ENCODE measurements at places on chromosomes 7 and 10.

DNA sequence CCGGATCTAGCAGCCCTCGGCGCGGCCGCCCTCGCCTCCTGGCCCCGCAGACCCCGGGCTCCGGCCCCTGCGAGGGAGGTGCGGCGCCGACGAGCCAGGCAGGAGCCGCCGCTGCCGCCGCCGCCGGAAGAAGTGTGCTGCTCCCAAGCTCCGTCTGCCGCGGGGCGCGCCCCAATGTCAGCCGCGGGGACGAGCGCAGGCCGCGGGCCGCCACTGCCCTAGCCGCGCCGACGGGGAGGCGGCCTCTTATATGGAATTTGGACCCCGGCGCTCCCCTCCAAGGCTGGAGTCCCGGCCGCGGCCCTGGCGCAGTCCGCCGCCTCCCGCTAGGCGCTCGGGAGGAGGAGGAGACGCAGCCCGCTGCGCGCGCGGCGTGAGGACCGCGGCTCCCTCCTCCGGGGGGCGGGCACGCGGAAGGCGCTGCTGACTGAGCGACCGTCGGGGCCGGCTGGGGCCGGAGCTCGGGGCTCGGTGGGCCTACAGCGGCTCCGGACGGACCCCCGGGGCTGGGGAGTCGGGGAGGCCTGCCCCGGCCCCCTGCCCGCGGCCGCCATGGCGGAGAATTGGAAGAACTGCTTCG lies at the start of gene TRIM8:
Gene TRIM8, plus strand, starts transcription at position 414 of the 580 bp plus-strand sequence. Its CDS starts 139 bp downstream, at position 553.
- DNase-seq, result peak; percentile 78

DNA sequence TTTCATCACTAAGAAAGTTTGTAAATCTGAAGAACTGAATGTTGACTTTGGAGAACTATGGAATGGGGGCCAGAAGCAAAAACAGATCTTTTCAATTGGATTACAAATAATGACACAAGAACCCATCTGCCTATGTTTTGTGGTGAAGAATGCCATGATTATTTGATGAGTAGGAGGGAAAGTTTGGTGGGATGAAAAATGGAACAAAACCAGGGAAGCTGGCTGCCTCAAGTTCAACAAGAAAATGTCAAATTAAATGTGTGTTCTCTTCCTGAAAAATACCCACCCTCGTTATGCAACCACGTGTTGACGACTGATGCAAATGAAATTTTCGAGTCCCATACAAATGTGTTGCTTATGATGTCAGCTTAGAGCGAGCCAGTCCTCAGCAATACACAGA lies 208.5 kb downstream of the GPR37 start:
- DNase-seq, result no peak

- no peak for DNase-seq
Measured at GRCh38 chr7:157139810-157140510, 1.2 kb downstream of the UBE3C start.

GRCh38 chr7:91503934-91504555 lies 239.8 kb downstream of the FZD1 start:
- no peak for DNase-seq

DNA sequence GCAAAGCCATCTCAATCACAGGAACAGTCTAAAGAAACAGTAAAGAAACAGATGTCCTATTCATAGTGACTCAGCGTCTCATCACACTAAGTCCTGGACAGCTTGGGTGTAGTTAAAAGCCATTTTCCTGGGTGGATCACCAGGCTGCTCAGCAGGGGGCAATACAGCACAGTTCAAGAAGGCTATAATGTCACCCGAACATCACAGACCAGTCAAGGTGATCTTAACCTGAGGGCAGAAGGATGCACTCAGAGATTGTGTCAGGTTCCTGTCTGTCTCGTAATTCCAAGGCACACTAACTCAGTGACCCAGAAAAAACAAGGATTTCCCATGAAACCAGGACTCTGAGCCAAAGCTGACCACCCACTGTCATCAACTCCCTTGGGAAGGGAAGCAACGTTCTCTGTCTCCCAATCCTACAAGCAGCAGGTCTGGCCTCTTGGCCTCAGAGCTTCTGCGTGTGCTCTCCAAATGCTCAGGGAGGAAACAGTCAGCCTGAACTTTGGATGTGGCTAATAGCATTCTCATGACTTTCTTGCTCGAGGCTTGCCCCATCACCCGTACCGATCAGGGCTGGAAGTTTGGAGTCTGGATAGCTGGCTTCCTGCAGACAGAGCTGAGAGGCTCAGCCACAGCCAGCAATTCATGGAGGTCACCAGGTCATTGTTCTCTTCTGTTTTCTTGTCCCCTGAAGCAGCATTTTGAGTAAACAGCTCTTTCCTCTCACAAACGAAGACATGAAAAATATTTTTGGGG lies 90.4 kb upstream of the FAM171A1 start:
- no peak for DNase-seq

GRCh38 chr7:16978358-16979244 lies 96.8 kb upstream of the AGR3 start:
- no peak for DNase-seq

GRCh38 chr10:132829403-132829802 lies 43.5 kb upstream of the NKX6-2 start:
- no peak for DNase-seq

GRCh38 chr10:62926407-62926806 lies 110.2 kb upstream of the EGR2 start:
- no peak for DNase-seq

DNA sequence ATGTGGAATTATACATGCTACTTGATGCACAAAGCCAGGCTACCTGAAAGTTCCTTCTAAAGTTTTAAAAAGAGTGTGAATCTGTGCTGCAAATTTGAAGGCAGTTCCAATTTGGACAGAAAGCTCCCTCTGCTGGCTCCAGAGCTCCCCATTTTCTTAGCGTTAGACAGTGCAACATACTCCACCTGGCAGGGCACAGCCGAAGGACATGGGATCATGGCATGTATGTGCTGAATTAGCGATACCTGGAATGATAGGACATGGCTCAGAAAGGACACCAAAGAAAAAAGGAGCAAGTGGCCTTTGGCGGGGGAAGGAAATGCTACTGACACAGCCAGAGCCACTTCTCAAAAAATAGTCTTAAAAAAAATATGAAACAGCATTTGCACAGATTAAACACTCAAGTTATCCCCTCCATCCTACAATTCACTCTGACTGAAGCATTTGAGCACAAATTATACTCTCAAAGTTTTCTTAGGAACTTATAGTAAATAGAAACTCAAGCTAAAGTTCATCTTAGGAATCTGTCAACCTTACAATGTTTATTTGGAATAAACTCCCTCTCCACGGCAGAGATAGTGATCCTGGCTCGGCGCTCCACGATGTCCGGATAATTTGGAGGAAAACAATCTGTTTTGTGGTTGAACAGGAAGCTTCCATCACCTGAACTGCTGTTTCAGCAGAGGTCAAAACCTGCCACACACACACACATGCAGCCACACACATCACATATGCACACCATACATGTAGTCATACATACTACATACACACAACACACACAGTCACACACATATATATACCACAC lies 80.0 kb downstream of the C7orf25 start:
- no peak for DNase-seq

- DNase-seq, result no peak
Measured at GRCh38 chr7:159066816-159067575, 77.7 kb downstream of the VIPR2 start.

- DNase-seq, result no peak
Measured at GRCh38 chr10:116312548-116312947, 11.7 kb upstream of the CCDC172 start.

DNA sequence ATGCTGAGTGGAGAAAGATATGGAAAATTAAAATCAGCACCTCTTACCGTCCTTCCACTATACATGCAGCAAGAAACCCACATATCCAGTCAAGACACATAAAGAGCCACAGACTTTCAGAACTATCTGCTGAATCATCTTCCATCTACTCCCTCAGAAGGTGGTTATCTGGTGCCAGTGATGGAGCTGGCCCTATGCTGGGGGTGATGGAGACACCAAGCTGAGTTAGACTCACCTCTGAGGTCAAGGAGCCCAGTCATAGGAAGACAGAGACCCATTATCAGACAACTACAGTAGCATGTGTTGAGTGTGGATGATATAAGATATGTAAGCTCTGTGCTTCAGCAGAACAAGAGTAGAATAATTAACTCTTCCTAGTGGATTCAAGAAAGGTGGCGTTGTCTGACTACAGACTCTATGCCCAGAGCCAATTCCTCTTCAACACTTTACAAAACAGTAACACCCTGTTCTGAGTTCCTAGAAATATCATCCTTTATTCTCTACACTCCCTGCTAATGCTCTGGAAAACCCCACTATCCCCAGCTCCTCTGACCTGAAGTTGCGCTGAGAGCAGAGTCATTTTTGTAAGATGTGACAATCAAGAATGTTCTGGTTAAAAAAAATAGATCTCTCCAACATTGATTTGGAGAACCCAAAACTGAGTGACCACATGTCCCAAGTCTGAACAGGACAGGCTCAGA lies 14.3 kb downstream of the CYP3A5 start:
- DNase-seq, result no peak

- DNase-seq, result no peak
Measured at GRCh38 chr10:116697816-116698215, 44.5 kb downstream of the HSPA12A start.

- DNase-seq, result no peak
Measured at GRCh38 chr10:83536426-83536825, 602.9 kb upstream of the GHITM start.

DNA sequence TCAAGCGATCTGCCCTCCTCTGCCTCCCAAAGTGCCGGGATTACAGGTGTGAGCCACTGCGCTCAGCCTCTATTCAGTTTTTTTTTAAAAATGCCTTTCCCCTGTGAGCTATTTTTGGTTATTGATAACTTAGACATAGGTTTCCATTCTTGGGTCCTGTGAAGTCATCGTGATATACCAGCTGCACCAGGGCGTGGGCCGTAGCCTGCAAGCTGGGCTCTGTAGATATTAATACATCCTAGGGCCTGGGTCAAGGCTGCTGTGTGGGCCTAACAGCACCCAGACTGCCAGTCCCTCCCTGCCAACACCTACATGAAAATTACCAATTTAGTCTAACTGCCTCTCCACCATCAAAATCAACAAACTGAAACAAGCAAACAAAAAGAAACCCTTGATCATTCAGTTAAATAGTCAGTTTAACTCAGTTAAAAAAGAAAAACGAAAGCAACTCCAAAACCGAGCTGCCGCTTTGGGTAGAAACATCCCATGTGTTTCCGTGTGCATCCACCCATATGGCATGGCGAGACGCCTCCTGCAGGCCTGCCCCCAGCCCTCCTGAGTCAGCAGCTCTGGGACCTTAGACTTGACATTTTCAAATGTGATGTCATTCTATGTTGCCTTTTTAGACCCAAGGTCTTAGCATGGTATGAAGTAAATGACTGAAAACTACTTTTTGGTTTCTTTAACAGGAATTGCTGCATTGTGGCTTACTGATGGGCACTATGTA lies 330.2 kb downstream of the GLRX3 start:
- DNase-seq, result no peak

DNA sequence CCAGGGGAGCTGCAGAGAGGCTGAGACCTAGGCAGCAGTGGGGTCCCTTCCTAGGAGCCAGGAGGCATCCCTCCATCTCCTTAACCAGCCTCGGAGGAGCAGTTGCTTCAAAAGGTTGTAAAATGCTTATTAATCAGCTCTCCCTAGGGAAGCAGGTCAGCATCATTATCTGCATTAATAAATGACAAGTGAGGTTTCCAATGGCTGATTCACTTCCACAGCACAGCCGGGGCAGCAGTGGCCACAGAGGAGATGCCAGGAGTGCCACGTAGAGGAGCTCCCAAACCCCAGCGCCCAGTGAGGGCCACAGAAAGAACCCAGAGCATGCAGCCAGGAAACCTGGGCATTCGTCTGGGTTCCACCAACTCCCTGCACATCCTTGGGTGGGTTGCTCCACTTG lies 8.2 kb upstream of the NPFFR1 start:
- no peak for DNase-seq

GRCh38 chr7:155921804-155922066 lies 109.5 kb upstream of the SHH start:
- no peak for DNase-seq
